ENCODE measurements at places on chromosomes 7 and 10.

DNA sequence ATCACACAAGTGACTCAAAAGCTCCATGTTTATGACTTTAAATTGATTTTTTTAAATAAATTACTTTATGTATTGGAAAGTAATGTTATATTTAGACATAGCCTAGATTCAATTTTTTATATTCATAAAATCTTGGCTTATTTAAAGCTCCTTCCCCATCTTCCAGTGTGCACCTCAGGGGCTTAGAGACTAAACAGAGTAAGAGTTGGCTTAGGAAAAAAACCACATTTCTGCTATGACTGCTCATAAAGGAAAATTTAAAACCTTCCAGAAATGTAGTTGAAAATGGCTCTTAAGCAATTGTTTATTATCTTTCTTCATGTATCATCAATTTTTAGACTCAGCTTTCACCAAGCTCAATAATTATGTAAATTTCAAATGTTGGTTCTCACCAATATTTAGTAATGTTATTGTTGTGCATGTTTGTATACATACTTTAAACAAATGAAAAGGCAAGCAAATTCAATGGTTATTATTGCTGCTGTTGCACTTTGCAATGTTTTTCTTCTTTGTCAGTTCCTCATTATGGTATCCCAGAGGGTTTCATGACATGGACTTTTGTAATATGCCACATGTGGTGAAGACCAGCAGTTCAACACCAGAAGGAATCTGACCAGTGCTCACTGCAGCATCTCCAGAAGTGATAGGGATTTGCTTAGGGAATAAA is 700.1 kb upstream of the ANKRD30A start:
- H3K36me3 ChIP-seq: no peaks in the 10 kb centered on the region
- H3K27ac ChIP-seq: no peak overlapping the region
- H3K27me3 ChIP-seq: no peaks in the 10 kb centered on the region
- DNase-seq: no peak

DNA sequence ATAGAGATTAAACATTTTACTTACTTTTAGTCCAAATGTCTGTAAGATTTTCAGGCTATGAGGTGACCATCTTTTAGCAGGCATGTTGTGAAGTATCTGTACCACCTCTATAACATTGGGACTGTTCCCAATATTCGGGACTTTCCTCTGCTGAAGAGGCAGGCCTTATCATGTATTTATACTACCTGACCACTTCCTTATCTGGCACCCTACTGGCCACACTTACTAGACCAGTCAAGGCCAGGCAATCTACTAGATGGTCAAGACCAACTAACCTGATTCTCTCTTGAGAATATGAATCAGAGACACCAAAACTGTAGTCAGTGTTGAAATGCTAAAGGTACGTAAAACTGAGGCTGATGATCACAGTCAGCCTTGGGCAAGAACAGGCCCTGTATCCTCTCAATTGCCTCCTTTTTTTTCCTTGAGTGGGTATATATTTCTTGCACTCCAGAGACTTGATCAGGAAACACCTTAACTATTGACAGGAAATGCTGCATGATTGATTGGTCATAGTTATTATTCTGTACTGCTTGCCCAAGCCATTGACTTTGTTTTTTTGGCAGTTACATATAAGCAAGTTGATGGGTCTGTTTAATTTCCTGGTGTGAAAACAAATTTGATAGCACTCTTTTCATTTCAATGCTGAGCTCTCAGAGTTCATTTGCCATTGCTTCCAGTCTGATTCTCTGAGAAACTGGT is 5.2 kb upstream of the PRKAR2B start:
- peaks cover 6% of the 10 kb centered on the region for H3K27me3 ChIP-seq
- DNase-seq: no peak
- no peaks in the 10 kb centered on the region for H3K36me3 ChIP-seq
- peaks cover 5% of the 10 kb centered on the region for H3K4me1 ChIP-seq
- no peak overlapping the region for H3K27ac ChIP-seq

DNA sequence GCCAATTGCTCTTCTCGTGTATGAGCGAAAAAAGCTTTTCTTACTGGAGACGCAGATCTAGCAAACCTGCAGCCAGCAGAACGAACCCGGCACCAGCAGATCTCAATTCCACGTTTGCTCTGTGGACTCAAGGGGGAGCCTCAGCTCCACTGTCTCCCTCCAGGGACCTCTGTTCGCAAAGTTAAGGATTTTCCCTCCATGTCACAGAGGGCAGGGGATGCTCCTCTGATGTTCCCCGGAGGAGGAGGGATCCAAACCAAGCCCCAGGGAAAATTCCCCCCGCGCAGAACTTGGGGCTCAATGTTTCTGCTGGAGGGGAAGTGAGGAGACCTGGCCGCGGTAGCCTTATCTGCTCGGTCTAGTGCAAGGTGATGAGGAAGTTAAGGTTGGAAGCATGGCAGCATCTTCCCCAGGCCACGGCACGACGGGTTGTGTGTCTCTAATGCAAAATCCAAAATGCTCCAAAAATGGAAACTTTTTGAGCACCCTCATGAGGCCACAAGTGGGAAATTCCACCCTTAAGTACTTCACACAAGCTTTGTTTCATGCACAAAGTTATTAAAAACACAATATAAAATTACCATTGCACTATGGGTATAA is 9.0 kb downstream of the IQCE start:
- peaks cover 12% of the 10 kb centered on the region for H3K4me1 ChIP-seq
- H3K27ac ChIP-seq: no peak overlapping the region
- DNase-seq: no peak
- H3K36me3 ChIP-seq: no peaks in the 10 kb centered on the region
- H3K27me3 ChIP-seq: no peaks in the 10 kb centered on the region

GRCh38 chr7:47538846-47539311 is 43.0 kb downstream of the TNS3 start:
- H3K27me3 ChIP-seq: peaks cover 1% of the 10 kb centered on the region
- DNase-seq: no peak
- H3K4me1 ChIP-seq: no peaks in the 10 kb centered on the region

DNA sequence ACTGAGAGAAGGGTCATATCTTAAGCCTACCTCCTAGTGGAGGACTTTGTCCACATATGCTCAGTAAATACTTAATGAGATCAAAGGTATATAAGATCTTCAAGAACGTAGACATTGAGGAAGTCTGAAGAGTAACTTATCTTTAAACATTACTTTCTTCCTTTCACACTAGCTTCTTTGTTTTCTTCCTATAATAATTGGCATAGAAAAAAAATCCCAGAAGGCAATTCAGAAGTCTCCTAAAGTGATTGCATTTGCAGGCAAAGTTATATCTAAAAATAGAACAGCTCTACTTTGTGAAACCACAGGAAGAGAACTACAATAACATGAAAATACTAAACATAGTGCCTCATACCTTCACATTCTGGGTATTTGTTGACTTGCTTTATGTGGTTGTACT is 150.4 kb downstream of the PPP1R3A start:
- H3K27ac ChIP-seq: no peak overlapping the region
- H3K4me1 ChIP-seq: no peaks in the 10 kb centered on the region
- no peaks in the 10 kb centered on the region for H3K36me3 ChIP-seq
- DNase-seq: no peak

DNA sequence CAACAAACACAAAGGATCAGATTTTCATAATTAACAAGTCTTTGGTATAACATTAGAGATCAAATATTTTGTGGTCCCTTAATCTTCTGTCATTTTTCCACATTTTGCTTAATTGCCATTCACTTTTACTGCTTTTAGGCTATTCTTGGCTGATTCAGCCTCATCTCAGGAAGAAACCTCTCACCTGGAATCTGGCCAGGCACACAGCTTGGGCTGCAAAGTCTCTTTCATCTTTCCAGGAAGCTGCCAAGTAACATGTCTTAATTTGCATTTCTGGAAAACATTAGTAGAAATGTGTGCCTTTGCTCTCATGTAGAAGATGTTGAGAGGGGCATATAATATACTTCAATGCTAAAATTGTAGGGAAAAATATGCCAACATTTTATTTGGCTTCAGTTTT is 174.2 kb upstream of the STEAP4 start:
- H3K36me3 ChIP-seq: no peaks in the 10 kb centered on the region
- no peak overlapping the region for H3K27ac ChIP-seq
- no peak overlapping the region for H3K4me3 ChIP-seq
- no peaks in the 10 kb centered on the region for H3K27me3 ChIP-seq
- DNase-seq: no peak

- peak; percentile 36 for DNase-seq
- H3K27ac ChIP-seq: no peak overlapping the region
- no peak overlapping the region for H3K4me3 ChIP-seq
- H3K4me1 ChIP-seq: peaks cover 51% of the 10 kb centered on the region
- H3K36me3 ChIP-seq: no peaks in the 10 kb centered on the region
- no peaks in the 10 kb centered on the region for H3K27me3 ChIP-seq
Measured at GRCh38 chr7:35722054-35722849, 27.3 kb upstream of the HERPUD2 start.

DNA sequence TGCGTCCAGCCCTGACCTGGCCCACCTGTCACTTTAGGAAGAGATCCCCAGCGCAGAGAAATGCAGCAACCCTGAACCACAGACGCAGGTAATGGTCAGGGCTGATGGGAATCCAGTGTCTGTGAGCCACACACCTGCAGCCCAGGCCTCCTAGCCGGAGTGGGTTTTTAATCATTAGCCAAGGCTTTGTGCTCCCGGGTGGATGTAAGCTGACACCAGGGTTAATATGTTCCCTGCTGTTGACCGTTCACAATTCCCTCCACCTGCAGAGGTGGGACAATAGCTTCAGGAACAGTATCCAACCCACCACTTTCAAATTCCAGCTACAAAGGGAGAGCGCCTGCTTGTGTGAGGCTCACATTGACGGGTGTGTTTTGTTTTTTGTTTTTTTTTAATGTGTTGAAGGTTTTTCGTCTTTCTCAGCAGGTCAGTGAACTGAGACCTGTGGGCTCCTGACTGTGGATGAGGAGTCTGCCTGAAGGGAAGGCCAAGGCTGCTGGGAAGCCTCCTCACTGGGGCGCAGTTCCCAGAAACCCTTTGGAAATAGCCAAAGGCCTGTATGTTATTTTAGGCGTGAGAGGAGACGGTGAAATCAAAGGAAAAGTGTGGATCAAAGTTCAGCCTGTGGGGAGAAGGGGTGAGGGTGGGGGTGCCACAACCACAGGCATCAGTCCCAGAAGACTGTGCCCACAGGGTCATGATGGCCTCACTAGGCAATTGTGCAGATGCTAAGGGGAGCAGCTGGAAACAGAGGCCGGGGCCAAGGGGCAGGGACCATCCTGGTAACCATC is 111.1 kb downstream of the TNS3 start:
- no peak overlapping the region for H3K27ac ChIP-seq
- no peak for DNase-seq
- no peak overlapping the region for H3K4me3 ChIP-seq
- no peaks in the 10 kb centered on the region for H3K36me3 ChIP-seq
- H3K4me1 ChIP-seq: no peaks in the 10 kb centered on the region

- no peak overlapping the region for H3K4me3 ChIP-seq
- H3K27me3 ChIP-seq: peaks cover 3% of the 10 kb centered on the region
- no peak overlapping the region for H3K27ac ChIP-seq
- DNase-seq: no peak
Measured at GRCh38 chr10:49356181-49356580, 39.7 kb downstream of the DRGX start.

DNA sequence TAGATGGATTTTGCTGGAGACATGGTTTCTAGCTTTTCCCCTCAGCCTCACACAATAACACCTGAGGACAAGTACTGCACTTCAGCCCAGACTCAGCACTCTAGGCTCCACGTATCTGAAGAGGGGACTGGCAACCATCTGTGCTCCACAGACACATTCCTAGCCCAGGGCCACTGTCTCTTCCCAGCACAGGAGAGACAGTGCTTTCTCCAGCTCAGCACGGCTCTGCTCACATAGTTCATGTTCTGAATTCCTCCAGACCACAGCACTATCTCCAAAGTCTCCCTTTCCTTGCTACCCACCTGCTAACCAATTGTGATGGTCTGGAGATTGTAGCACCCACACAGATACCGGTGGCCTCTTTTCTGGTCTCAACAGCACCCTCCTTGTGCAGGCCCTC is 114.5 kb downstream of the HTR7 start:
- no peak overlapping the region for H3K27ac ChIP-seq
- no peaks in the 10 kb centered on the region for H3K4me1 ChIP-seq
- no peaks in the 10 kb centered on the region for H3K36me3 ChIP-seq
- H3K27me3 ChIP-seq: peaks cover 32% of the 10 kb centered on the region

GRCh38 chr10:9214618-9215017 is 1160.1 kb downstream of the GATA3 start:
- H3K27ac ChIP-seq: no peak overlapping the region
- H3K36me3 ChIP-seq: no peaks in the 10 kb centered on the region
- no peak for DNase-seq
- H3K4me1 ChIP-seq: no peaks in the 10 kb centered on the region
- H3K27me3 ChIP-seq: peaks cover 5% of the 10 kb centered on the region

DNA sequence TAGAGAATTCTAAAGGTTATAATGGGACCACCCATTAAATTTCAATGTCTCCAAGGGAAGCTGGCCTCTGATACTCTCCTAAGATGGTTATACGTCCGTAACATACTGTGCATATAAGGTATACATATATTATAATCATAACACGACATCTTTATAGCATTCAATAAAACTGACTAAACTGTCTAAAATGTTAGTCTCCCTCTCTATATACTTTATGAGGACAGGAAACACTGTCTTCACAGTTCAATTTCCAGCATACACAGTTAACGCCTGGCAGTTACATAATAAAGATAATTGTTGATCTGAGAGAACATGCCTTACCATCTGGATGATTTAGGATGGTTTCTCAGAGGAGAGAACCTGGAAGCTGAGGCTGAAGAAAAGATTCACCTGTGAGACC is 1.2 kb upstream of the ORC5 start:
- H3K36me3 ChIP-seq: peaks cover 8% of the 10 kb centered on the region
- H3K27ac ChIP-seq: no peak overlapping the region
- H3K4me3 ChIP-seq: no peak overlapping the region
- DNase-seq: no peak

DNA sequence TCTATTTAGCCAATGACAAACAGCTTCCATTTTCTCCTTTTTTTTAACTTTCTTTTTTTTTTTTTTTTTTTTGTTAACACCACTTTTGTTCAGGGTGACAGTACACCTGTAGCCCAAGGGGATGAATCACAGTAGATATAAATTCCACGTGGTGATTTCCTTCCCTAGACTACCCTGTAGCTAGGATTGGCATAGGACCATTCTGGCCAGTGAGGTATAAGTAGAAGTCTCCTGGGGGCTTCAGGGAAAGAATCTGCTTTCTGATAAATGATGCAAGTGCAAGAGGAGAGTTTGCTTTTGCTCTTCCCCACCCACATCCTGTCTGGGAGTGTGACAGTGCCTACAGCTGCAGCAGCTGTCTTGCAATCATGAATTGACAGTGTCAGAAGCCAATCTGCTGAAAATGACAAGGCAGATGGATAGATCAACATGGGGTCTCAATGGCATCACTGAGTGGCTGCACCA is 63.2 kb upstream of the TOMM7 start:
- peak overlapping the region; percentile 57 for H3K4me3 ChIP-seq
- H3K27me3 ChIP-seq: no peaks in the 10 kb centered on the region
- DNase-seq: peak; percentile 77
- peaks cover 24% of the 10 kb centered on the region for H3K4me1 ChIP-seq
- peak overlapping the region; percentile 90 for H3K27ac ChIP-seq

Measured in activated CD4-positive, alpha-beta memory T cell treated with anti-CD3 and anti-CD28 coated beads, Interleukin-2, amount 10 ng/mL, durations not matched to agents 7 days and 5 days (primary cell).